NCI-H2029 (cell line): ENCODE measurements at places on chromosomes 3 and 15.

DNA sequence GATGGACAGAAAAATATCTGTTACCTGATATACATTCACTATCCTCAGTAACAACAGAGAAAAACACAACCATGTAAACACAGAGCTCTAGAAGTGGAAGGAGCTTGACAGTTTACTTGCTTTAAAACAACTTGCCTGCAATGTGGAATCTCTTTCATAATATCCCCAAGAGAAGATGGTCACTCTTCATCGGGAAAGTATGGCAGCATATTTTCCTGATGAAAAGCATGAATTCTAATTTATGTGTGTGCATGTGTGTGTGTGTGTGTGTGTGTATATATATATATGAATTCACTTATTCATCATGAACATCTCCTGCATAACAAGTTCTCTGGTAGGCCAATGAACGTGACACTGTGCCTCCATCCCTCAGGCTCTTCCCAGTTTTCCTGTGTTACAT lies 81.2 kb downstream of the EFL1 start:
- no peak for DNase-seq

GRCh38 chr3:186967686-186968085 lies 37.4 kb downstream of the ST6GAL1 start:
- no peak for DNase-seq

DNA sequence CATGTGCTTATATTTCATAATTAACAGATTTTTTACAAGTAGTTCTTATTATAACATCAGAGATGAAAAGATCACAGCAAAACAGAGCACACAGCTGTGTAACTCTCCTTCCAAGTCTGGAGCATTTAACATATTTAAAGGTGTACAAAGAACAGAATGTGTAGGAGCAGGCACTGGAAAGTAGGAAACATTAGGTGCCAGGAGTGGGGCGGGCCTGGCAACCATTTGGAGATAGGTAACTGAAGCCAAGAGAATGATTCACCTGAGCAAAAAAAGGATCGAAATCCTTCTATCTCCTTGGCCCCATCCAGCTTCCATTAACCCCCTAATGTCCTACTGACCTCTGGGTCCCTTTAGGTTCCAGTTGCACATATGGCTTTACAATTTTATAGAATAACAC lies 2.3 kb upstream of the MYH15 start:
- no peak for DNase-seq

DNA sequence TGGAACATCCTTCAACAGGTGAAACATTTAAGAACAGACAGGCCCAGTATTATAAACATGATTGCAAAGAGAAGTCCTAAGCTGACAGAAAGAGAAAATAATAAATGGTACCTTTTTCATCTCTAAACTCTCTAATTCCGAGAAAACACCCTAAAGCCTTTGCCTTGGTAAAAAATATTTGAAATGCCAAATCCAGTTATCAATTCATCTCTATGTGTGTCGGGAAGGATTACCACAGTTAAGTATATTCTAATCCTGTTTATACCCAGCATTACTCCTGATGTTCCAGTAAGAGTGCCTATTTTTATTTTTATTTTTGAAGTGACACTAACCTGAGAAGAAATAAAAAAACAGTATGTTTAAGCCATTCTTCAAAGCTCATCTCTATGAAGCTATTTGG lies 219.3 kb upstream of the NANOGP8 start:
- DNase-seq, result no peak

- no peak for DNase-seq
Measured at GRCh38 chr15:65245096-65245856, 34.0 kb upstream of the CILP start.

GRCh38 chr3:126126811-126127431 lies 43.0 kb upstream of the SLC41A3 start:
- no peak for DNase-seq

DNA sequence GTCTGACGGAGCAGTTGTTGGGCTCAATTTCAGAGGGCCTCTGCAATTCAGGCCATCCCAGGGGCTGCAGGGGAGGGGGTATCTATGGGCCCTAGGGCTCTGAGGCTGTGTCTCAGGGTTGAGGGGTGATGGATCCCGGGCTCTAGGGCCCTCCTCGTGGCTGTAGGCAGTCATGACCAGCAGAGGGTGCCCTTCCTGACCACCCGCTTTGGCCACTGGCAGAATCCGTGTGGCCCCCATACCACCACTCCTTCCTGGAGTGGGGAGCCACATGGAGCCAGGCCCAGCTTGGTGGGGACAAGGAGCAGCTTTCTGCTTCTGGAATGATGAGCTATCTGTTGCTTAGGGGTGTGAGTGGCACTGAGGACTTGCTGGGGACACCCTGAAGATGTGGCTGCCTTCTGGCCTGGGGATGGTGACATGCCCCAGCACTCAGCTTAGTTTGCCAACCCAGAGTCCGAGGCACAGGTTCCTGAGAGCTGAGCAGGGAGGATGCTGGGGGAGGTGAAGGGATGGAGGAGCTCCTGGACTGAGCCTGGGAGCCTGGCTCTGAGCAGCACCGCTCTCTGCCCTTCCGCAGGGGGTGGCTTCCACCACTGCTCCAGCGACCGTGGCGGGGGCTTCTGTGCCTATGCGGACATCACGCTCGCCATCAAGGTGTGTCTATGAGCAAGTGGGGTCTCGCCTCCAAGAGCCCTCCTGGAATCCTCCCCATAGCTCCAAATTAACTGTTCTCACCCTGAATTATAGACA lies 20.2 kb downstream of the HDAC11 start:
- no peak for DNase-seq

DNA sequence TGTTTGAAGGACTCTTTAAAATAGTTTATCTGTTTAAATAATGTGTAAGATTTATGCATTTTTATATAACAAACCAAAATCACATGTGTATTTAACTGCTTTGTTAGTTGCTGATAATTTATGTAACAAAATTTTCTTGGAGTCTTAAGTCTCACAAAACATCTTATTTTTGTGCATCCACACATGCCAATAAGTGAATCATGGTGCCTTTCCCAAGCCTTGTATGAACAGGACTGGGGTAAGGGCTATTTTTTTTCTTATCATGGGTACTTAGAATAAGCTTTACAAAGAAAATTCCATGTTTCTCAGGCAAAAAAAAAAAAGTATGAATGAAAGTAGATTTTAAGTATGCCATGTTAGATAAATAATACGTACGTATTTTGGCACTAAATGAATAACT lies 132.9 kb upstream of the LRRFIP2 start:
- DNase-seq, result no peak

DNA sequence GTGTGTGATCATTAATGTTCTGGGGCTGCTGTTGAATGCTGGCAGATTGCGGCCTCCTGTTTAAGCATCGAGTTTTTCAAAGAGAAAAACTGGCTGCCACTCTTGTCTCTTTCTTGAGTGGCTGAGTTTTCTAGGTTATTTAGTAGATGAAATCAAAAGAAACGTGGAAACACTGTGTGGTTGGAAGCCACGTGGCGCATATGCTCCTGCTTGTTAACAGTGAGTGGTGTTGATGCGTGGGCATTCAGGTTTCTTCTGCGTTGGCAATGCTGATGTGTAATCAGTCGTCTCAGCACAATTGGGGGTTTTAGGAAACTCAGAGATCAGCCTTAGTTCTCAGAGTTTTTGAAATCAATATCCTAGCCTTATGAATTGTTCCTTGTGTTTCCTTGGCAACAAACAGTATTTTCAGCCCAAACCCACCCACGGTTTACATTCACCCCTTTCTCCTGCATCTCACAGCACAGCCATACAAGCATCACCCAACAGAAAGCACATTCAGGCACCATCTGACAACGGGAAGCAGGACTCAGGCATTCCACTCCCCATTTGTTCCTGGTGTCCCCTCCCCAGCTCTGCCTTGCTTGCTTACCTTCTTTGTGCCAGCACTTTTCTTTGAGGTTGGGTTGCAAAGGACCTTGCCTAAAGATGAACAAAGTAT lies 74.7 kb downstream of the SEC22A start:
- no peak for DNase-seq

- no peak for DNase-seq
Measured at GRCh38 chr3:60319179-60319858, 931.9 kb downstream of the FHIT start.

- no peak for DNase-seq
Measured at GRCh38 chr3:195693428-195694216, 27.2 kb upstream of the MUC20 start.

DNA sequence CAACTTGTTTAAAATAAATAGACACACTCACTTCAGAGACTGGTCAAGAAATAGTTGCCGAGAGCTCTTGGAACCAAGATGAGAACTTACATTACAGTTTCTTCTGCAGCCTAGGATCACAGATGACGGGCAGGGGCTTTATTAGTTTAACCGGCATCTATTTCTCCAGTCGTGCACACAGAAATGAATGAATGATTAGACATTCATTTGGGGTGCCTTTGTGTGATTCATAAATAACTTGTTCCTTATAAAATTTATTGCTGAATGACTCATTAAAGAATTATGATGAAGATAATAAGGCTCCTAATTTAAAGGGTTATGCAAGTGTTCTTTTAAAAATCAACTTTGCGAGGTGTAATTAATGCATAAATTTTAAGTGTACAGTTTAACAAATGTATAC lies 20.8 kb downstream of the NFKBIZ start:
- DNase-seq, result no peak

GRCh38 chr3:143016321-143016972 lies 15.1 kb downstream of the U2SURP start:
- no peak for DNase-seq

- DNase-seq, result no peak
Measured at GRCh38 chr3:30428251-30428650, 178.2 kb upstream of the TGFBR2 start.

DNA sequence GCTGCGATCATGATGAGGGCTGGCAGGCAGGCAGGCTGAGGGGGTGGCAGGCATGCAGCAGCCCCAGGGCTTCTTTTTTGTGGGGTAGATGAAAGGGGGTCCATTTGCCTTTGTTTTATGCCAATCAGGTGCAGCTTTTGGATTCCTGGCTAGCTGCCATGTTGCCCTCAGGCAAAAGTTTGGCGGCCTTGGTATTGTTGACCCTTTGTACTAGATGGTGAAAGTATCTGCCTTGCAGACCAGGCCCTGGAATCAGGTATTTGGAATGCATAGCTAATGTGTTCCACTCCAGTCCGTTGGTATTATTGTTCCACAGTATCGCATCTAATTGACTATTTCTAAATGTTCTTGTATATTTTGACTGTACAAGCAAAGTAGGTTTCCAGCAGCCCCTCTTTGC lies 35.0 kb downstream of the EEFSEC start:
- DNase-seq, result no peak

GRCh38 chr15:92095693-92096092 lies 242.2 kb downstream of the SLCO3A1 start:
- DNase-seq, result no peak

DNA sequence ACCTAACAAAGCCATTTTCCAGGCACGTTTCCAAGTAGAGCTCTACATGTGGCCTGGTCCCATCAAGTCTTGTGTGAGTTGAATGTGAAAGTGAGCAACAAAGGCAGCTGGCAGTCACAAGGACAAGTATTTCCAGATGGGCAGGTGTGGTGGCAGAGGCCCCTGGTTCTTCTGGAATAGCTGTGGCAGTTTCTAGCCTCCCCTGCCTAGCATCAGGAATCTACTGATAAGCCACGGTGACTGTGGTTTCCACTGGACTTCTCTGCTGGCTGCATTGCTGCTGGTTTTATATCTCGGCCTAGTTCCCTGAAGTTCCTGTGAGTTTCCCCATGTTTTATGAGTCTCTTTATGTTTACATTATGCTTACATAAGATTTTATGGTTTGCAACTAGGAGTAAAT lies 117.7 kb downstream of the GOLIM4 start:
- DNase-seq, result peak; percentile 67

GRCh38 chr3:52240059-52240885 lies 1.3 kb upstream of the TWF2 start:
- peak; percentile 5 for DNase-seq

- no peak for DNase-seq
Measured at GRCh38 chr15:90765966-90766365, 48.8 kb downstream of the BLM start.

- no peak for DNase-seq
Measured at GRCh38 chr15:58444658-58445332, 13.0 kb downstream of the LIPC start.

GRCh38 chr3:184378651-184379357 lies 797 bp upstream of the THPO start:
- no peak for DNase-seq

GRCh38 chr3:52865994-52866393 lies 31.2 kb upstream of the MUSTN1 start:
- no peak for DNase-seq

DNA sequence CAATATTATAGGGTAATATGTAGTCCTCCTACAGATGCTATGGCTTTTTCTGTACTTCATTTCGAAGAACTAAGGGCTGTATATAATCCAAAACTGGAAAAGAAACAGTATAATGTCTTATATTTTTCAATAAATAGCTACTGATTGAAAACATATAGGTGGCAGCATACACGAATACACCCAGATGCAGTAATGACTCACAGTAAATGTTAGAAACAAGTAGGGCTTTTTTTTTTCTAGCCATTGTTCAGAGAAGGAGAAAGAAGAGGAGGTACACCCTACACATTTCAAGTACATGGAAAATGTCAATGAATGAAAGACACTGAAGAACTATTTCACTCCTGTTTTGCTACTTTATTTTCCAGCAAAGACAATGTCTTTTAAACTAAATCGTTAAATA lies 9.4 kb downstream of the DAZL start:
- DNase-seq, result no peak

DNA sequence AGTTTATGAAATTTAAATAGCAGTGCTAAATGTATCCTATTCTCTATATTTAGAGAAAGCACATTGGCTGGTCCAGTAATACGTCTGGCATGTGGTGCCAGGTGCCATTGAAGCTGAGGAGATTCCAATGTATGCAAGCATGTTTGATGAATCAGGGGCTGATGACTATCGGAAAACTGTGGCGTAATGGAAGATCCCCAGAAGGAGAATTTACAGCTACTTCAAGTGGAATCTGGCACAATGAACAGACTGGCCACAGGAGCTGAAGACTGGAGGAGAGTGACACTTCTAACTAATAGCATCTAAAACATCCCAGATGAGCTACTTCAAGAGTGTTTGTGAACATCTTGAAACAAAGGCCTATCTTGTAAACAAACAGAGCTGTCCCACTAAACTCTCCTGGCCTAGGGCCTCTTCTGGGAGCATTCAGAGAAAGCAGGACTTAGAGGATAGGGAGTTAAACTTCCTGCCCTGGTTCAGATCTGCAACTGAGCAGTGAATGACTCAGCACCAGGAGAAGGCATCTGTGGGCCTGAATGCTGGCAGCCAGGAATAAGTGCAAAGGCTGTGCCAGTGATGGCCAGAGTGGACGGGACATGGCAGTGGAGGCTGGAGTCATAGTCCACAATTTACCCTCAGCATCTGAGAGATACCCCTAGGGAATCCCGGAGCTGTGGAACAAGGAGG lies 15.2 kb upstream of the ACTC1 start:
- DNase-seq, result no peak

GRCh38 chr3:186080849-186081438 lies 27.9 kb downstream of the ETV5 start:
- DNase-seq, result no peak

DNA sequence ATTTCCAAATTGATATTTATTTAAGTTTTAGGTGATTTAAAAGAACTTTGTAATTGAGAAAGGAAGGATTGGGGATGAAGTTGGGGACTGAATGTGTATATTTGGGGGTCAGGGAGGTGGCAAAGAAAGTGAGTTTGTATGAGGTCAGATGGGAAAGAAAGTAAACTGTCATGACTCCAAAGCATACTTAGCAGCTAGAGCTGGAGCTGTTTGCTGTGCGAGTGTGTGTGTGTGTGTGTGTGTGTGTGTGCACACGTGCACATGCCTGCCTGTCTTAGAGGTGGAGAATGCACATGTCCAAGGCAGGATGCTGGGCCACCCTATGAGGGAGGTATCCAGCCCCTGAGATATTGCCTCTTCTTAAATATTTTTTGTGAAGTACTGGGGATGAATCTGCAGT lies 21.0 kb downstream of the BOC start:
- no peak for DNase-seq
